Endothelial cell of umbilical vein (primary cell): ENCODE measurements at places on chromosomes 5 and 9.
A peak's percentile ranks its signal among the peaks of the same experiment; 100 is the strongest.

DNA sequence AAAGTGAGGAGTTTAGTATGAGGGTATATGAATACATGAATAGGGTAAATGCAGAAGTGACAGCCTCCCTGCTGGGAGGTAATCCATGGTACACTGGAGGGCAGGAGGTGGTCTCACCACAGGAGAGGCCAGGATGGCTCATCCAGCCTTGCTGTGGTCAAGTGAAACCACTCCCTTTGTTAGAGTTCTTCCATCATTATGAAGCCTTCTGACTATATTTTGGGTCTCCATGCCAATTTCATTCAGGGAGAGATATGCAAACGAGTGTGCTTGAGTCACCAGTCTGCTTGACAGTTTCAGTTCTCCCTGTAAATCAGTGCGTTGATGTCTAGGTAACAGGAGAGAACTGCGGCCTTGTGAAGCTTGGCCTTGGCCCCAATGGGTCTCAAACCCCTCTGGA, 16.4 kb downstream of the PPP3R2 start:
- DNase-seq: no peak

GRCh38 chr9:110801426-110801825, 132.8 kb downstream of the MUSK start:
- DNase-seq: no peak

DNA sequence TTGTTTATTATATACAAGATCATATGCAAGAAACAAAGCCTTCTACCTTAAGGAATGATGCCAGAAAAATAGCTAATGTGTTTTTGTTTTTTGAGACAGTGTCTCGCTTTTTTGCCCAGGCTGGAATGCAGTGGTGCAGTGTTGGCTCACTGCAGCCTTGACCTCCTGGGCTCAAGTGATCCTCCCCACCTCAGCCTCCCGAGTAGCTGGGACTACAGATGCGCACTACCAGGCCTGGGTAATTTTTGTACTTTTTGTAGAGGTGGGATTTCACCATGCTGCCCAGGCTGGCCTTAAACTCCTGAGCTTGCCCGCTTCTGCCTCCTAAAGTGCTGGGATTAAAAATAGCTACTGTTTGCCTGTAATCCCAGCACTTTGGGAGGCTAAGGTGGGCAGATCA, 15.1 kb downstream of the ERCC6L2 start:
- DNase-seq: no peak

GRCh38 chr5:78624011-78624541, 24.5 kb downstream of the LHFPL2 start:
- DNase-seq: no peak

DNA sequence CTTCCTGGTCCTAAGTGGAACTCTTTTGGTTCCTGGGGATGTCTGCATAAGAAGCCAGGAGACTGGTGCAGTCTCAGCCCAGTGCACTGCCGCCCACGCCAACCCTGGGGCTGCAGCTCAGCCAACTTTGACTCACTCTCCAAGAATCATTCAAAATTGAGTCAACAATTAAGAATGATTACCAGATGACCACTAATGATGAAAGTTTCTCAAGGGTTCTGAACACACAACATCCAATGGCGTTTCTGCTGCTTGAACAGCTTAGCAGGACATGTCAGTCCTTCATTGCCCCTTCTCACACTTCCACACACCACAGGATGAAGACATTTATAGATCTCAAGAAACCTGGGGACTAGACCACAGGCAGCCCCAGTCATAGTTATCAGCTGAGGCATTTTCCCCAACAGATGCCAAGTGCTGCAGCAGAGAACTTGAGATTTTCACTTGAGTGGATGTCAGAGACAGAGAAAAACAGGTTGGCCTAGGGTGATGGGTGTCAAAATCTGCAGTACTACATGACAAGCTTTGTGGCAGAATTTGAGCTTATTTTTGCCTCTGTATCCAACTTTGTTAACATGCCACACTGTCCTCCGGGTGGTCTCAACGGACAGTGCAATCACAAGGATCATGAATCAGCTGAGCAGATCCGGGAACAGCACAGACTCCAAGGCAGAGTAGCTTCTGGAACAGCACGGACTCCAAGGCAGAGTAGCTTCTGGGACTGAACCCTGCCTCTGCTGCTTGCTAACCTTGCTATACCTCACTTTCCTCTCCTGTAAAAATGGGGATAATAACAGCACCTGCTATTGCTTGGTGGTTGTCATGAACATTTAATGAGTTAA, 356.1 kb downstream of the SPOCK1 start:
- DNase-seq: no peak

DNA sequence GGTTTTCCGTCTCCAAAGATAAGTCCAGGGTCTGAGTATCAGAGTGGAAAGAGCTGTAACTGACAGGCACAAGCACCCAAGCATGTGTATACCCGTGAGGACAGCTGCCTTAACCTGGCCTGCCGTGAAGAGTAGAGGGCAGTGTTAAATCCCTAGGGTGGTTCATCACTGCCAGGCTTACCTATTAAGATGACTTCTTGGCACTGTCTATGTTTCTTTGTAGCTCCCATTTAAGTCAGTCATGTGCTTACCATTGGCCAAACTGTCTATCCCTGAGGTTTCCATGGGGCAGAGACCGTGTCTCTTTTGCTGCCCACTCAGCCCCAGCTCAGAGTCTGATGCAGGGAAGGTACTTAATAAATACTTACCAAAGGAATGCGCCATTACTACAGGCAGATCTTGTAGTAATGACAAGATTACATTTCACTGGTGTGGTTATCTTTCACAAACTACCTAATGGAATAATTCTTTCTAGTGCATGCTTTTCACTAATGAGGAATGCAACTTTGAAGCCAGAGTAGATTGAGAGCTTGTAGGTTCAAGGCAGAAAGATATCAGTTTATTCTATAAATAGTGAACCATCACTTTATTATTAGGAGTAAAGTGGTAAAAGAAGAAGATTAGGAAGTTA, 64.2 kb downstream of the SNX24 start:
- DNase-seq: no peak

- DNase-seq: no peak
These were observed 15.1 kb downstream of the MACROH2A1 start for GRCh38 chr5:135383803-135384495.

DNA sequence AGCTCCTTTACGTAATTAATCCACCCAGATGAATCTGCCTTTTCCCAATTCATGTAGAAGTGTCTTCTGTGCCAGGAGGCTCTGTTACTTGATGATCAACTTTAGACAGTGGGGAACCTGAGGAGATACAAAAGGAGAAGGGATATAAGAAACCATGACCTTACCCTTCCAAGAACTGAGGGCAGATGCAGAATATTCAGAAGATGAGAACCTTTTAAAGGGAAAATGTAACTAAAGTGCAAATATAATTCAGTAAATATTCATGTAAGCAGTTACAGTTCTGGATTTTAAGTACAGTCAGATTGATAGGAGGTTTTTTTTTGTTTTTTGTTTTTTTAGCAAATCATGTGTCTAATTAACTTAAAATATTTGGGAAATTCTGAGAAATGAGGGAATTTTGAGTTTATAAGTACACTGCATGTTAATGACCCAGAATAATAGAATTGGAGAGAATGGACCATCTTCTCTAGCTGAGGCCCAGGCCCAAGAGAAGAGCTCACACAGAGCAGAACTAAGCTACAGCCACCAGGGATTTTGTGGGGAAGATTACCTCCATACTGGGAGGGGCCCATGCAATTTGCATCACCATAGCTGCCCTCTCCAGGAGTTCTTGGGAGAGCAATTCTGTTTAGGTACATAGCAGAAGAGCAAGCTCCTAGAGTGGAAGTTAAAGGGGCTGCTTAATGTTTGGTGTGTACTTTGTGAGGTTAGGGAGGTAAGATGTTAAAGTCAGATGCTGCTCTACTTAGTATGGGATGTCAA, 61.5 kb downstream of the SV2C start:
- DNase-seq: no peak

GRCh38 chr5:181164076-181164952, 16.9 kb downstream of the OR2V2 start:
- no peak for DNase-seq

- DNase-seq: no peak
These were observed 198.7 kb upstream of the C9orf72 start for GRCh38 chr9:27771803-27772545.

DNA sequence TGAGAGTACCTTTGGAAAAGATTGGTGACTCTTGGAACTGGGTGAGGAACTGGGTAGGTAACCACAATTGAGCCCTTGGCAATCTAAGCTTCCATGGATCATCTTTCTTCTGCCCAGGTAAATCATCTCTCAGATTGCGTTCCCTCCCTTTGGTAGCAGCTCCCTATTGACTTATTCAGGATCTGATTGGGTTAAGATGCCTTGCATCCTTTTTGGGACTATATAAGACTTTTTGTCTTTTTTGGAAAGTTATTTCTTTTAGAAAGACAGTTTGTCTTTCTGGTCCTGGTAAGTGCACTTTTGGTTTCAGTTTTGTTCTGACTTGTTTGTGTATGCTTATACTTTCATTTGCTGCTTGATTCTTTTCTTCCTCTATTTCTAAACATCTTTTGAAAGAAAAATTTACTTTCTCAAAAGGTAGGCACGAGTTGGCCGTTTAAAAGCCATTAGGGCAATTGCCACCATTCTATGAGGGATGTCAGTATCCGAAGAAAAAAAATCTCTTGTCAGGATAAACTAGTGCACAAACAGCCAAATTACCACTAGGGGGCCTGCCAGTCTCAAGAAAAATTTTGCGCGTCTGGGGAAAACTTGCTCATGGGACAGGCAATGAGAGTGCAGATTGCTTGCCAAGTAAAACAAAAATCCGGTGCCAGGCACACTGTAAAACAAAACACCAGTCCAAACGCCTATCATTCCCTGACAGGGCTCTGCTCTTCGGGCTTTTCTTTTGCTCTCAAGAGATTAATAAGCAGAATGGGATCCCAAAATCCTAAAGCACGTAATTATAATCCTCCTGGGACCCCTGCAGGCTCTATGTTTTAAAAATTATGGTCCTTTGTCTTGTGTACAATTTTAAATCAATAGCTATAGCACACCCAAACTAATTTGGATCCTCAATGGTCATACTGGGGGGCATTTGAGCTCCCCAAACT, 12.8 kb downstream of the OR1J1 start:
- peak; percentile 96 for DNase-seq

DNA sequence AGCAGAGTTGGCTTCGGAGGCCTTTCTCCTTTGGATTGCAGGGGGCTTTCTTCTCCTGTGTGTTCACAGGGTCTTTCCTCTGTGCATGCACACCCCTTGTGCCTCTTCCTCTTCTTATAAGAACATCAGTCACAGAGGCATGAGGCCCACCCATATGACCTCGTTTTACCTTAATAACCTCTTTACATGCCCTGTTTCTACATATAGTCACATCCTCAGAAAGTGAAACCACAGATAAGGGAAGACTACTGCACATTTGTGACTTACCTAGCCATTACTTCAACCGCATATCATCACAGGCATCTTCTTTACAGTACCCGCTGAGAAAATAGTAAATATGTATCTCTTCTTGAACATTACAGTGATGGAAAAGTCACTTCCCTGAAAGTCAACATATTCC, 204.9 kb upstream of the TARS1 start:
- no peak for DNase-seq
